ENCODE measurements at places on chromosomes 16 and 17.
A peak's percentile ranks its signal among the peaks of the same experiment; 100 is the strongest.

- DNase-seq = no peak
Observed at GRCh38 chr17:14225254-14225980, 11.2 kb downstream of the CDRT15 start.

DNA sequence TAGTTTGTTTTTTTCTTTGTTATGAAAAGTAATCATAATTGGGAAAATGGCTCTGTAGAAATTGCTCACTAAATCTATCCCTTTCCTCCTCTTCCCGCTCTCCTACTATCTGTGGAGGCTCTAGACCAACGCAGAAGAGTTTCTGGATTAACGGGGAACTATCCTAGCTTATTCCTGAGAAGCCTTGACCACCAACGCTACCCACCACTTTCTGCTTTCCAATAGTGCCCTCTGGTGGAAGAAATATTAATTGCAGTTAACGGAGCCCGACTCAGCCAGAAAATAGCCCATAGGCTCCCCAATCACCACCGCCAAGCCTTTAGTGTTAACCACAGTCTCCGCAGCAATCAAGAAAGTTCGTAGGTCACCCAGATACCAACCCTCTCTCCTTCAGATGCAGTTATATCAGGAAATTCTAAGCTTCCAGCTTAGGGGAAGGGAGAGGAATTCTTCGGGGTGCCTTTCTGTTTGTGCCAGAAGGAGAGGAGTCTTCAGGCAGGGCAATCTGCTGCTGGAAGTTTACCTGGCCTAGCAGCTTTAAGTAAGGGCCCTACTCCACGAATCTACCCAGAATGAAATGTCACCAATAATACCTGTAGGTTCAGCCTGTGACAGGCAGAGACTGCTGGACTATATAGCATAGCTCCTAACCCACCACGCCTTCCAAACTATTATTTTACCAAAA is 23.0 kb upstream of the NSRP1 start:
- DNase-seq = peak; percentile 86

- DNase-seq = no peak
Observed at GRCh38 chr17:8837563-8838075, 29.9 kb downstream of the PIK3R6 start.

- no peak for DNase-seq
Observed at GRCh38 chr16:78593352-78593751, 493.9 kb downstream of the WWOX start.

DNA sequence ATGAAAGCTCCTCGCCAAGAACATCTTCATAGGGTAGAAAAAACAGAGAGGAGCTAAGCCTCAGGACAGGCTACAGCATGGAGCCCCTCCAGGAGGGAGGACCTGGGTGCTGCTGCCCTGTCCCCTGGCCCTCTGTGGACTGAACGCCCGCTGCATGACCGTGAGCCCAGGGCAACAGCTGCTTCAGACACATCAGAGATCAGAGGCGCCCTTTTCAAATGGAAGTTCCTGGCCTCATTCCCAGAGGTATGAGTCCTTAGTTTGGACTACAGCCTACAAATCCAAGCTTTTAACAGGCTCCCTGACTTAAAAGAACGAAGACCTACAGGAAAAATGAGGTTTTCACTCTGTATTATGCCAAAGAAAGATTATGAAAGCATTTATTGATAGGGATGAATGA is 48.5 kb downstream of the ZNF18 start:
- peak; percentile 71 for DNase-seq

- peak; percentile 19 for DNase-seq
Observed at GRCh38 chr17:67718325-67718941, 697 bp downstream of the NOL11 start.

DNA sequence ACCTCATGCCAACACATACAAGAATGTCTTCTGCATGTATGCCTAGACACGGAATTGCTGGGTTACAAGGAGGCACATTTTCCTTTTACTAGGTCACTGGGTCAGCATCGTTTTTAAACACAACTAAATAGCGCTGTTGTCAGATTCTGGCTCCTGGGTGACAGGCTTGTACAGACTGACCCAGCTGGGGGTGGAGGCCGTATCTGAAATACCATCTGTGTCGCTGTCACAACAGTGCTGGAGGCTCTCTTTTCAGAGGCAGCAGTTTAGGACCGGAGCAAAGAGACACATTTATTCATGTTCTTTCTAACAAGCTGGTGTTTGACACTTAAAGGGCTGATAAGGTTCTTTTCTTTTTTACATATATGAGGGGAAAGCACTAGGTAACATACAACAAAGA is 403.0 kb upstream of the ASIC2 start:
- DNase-seq = no peak

DNA sequence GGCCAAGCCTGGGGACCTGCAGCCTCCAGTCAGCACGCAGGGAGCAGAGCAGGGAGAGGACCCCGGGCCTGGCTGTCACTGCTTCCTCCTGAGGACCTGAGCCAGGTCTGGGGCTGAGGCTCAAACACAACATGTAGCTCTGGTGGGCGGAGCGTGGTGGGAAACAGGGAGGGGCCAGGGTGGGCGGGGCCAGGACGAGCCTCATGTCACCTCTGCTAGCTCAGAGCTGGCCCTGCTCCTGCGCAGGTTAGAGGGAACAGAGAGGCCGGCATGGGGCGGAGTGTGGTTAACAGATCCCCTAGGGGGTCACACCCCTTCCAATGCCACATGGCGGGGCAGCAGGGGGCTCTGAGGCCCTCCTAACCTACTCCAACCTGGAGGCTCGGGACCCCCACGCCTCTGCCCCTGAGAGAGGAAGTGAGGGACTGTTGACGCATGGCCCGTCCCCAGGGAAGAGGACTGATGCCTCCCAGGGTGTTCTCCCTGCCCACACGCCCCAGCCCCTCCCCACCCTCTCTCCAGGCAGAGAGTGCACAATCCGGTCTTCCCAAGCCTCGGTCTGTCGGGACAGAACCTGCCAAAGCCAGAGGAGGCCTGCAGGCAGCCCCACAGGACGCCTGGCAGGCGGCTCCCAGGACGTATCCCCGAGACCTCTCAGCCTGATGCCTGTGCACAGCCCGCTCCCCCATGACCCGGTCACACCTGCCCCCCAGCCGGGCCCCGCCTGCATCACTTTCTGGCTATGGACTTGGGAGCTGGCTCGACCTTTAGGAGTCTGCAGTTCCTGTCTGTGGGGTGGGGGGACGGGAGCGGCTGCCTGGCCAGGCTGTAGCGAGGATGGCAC is 15.2 kb downstream of the PIEZO1 start:
- no peak for DNase-seq

DNA sequence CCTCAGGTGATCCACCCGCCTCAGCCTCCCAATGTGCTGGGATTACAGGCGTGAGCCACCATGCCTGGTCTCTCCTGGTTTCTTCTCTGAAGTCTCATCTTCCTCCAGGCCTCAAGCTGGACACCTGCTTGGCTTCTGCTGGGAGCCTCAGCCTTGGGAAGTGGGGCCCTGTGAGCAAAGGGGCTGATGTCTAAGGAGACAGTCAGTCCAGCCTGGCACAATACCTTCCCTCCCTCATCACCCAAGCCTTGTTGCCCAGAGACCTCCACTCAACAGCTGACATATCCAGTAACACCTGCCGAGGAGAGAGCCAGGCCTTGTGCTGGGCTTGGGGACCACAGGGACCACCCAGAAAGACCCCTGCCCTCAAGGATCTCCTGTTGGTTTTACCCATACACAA is 251.6 kb downstream of the GSG1L start:
- DNase-seq = no peak

DNA sequence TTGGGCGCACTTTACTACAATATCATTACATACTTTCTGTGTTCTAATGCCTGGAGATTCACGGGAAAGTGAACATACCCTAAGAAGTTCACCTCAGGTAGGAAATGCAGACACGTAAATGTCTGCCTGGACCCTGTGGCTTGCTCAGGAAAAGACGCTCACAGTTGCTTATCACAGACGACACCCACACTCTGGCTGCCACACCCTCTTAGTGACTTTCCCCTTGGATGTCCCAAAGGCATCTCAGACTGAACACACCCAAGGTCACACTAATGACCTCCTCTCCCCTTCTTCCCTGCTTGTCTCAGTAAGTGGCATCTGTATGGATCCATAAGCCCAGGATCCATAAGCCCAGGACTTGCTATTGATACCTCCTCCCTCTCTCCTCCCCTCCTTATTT is 32.6 kb downstream of the CDRT15 start:
- DNase-seq = no peak

DNA sequence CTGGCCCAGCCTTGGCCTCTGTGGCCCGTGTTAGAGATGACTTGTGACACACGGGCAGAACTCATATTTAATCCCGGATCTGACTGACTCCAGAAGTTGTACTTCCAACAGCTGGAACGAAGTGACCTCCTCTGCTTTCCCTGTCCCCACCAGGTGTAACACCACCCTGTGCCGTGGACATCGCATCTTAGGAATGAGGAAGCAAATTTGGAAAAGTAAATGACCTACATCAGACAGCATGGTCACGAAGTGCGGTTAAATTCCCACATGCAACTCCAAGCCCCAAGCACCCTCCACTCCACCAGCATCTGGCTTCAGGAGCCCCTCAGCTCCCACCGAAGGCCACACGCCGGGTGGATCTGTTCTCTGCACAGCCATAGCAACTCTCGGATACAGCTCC is 2.9 kb downstream of the TK1 start:
- DNase-seq = no peak

- no peak for DNase-seq
Observed at GRCh38 chr17:17356931-17357270, 53.7 kb downstream of the NT5M start.

GRCh38 chr16:3431779-3432219 is 11.5 kb downstream of the ZNF597 start:
- no peak for DNase-seq

DNA sequence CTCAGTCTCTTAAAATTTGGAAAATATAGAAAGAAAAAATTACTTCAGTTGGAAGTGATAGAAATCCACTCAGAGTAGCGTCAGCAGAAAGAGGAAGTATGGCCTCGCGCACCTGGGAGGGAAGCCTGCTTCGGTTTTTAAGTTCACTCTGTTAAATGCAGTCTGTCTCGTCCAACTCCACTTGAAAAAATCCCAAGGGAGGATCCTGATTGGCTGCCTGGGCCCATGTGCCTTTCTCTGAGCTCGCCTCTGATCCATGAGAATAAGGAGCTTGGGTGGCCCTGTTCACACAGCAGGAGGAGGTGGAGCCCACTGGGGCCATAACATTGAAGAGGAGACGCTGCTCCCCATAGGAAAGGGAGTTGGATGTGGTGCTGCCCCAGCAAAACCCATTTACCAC is 40.7 kb downstream of the DNAJA2 start:
- DNase-seq = no peak

GRCh38 chr16:1050516-1050915 is 22.0 kb upstream of the SSTR5 start:
- no peak for DNase-seq

- no peak for DNase-seq
Observed at GRCh38 chr17:50601823-50602375, 32.8 kb upstream of the ABCC3 start.

GRCh38 chr16:71572497-71573116 is 4.3 kb downstream of the TAT start:
- DNase-seq = no peak

- DNase-seq = peak; percentile 90
Observed at GRCh38 chr17:45341533-45342158, 24.8 kb upstream of the MAP3K14 start.

DNA sequence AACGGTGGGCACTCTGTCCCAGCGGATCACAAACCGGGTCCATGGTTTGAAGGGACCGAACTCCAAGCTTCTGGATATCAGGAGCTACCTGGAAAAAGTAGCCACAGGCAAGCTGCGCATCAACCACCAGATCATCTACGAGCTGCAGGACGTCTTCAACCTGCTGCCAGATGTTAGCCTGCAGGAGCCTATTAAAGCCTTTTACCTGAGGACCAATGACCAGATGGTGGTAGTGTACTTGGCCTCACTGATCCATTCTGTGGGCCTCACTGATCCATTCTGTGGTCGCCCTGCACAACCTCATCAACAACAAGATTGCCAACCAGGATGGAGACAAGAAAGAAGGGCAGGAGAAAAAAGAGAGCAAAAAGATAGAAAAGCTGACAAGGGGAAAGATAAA is 6.3 kb upstream of the CEP112 start:
- DNase-seq = no peak

- no peak for DNase-seq
Observed at GRCh38 chr16:78244131-78244895, 144.9 kb downstream of the WWOX start.

- DNase-seq = no peak
Observed at GRCh38 chr16:16120044-16120381, 103.3 kb downstream of the ABCC6 start.

All from adipocyte (in vitro differentiated cells).